Activated B cell treated with CpG ODN at 0.5 μM for 24 hours (primary cell): ENCODE measurements at places on chromosomes 16 and 17.

- no peak for DNase-seq
Measured at GRCh38 chr17:364308-364707, 11.7 kb upstream of the RPH3AL start.

DNA sequence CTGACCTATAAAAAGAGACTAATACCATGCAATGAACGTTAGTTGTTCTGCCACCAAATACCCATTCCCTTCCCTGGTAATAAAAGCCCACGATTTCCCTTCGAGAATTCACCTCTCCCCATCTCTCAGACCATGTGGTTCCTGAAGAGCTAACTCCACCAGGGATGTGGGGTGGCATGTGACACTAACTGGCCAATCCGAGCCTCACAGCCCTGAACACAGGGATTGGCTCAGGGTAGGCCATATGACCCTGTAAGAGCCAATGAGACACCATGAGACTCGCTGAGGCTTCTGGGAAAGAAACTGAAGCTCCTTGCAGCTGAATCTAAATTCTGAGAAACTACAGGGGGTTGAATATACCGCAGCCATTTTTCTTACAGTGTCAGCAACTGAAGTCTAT lies 21.1 kb downstream of the HELZ start:
- no peak for DNase-seq

- no peak for DNase-seq
Measured at GRCh38 chr17:64662774-64663367, 764 bp upstream of the SMURF2 start.

DNA sequence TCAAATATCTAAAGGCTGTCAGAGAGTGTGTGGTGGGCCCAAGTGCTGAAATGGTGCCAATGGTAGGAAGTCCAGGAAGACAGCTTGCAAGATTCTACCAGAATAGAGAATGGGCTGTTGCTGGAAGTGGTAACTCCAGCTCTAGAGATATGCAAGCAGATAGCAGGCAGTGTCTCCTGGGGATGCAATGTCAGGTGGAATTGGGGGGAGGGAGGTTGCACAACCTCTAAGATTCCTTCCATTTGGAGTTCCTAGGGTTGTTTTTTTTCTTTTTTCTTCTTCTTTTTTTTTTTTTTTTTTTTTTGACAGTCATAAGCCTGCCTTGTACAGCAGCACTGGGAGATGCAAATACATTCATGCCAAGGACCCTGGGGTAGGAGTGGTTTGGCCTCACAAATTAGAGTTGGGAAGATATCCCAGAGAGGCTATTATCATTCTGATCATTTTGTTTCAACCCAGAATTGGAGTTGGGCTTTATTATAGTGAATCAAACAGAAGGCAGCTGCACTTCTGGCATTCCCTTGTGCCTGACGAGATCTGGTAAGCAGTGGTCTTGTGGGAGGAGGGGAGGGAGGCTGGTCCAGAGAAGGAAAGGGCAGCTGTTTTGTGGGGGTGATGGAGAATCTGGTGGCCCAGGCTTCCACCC lies 51.1 kb downstream of the SLC6A2 start:
- DNase-seq = no peak

GRCh38 chr17:19333132-19333440 lies 29.4 kb downstream of the B9D1 start:
- no peak for DNase-seq

GRCh38 chr17:10318535-10318934 lies 54.3 kb downstream of the MYH13 start:
- no peak for DNase-seq

GRCh38 chr17:885971-886571 lies 93.5 kb downstream of the NXN start:
- no peak for DNase-seq

DNA sequence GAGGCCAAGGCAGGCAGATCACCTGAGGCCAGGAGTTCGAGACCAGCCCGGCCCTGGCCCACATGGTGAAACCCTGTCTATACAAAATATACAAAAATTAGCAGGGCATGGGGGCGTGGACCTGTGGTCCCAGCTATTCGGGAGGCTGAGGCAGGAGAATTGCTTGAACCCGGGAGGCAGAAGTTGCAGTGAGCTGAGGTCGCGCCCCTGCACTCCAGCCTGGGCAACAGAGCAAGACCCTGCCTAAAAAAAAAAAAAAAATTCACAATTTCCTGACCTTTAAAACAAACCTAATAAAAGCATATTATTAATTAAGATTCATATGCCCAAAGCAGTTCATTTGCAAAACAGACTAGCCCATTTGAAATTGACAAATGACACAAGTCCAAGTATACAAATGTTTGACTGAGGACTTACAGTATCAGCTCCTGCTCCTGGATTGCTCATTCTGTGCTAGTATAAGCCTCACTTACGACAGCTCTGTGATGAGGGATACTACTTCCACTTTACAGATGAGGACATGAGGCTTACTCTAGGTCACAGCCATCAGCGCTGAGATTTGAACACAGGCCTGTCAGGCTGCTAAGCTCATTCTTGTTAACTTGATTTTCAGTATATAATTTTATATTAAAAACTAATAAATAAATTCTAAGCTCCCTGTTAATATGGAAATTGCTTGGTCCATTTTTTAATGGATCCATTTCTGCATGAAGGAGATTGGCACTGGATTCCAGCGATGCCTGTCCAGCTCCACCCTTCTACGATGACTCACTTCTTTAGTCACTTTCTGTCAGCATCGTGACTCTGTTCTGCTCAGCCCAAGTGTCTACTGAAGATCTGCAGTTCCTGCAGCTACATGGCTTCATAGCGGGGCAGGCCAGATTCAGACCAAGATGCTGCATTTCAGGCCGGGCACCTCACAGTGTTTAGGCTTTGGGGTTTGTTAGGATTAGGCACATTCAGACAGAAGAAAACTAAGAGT lies 88.2 kb downstream of the WDR59 start:
- no peak for DNase-seq

DNA sequence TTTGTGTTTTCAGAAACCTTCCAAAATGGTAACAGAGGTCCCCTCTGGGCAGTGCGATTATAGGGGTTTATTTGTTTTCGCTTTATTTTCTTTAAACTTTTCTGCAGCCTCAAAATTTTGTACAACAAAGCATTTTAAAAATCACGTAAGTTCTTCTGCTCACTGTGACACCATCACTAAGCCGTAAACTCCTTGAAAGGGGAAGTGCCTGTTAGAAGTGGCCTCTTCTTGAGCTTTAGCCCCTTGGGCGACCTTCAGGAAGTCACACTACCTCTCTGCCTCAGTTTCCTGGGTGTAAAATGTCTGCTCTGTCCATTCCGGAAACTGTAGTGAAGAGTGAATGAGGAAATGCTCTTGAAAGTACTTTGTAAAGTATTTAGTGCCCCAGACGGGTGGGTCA lies 26.6 kb downstream of the ARHGAP27 start:
- no peak for DNase-seq

DNA sequence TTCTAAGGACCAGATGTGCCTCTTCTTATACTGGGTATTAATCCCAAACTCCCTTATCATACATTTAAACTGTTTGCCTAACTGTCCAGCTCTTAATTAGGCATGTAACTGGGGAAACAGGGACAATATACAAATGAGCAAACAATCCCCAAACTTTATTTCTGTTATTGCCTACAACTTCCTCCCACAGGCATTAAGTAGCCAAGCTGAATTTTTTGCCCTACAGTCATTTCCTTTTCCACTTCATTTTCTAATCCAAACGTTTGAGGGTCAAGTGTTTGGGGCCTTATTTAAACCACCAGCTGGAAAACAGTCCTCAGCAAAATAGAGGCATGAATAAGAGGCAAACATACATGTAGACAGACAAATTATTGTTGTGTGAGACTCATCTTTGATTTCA lies 77.4 kb upstream of the CCL2 start:
- no peak for DNase-seq

DNA sequence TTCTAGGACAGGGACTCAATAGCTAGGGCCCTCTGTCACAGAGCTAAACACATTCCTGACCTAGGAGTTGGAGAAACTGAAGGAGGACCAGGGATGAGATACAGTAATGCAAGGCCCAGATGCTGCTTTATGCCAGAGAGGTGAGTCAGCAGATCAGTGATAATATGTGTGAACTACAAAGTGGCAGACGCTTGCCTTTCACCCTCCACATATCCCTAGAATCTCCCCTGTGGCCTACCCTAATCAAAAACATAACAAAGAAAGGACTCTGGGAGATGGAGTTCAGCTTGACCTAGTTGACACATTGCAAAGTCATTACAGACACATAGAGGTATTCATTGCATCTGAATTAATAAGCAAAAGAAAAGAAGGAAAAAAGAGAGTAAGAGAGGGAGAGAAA lies 417.6 kb upstream of the DYNLRB2 start:
- no peak for DNase-seq
